ENCODE measurements at places on chromosomes 16 and 17. TPM values are rescaled to one million over a fixed set of nuclear protein-coding genes. Genes with fewer than 3 reads are reported as not detected.

DNA sequence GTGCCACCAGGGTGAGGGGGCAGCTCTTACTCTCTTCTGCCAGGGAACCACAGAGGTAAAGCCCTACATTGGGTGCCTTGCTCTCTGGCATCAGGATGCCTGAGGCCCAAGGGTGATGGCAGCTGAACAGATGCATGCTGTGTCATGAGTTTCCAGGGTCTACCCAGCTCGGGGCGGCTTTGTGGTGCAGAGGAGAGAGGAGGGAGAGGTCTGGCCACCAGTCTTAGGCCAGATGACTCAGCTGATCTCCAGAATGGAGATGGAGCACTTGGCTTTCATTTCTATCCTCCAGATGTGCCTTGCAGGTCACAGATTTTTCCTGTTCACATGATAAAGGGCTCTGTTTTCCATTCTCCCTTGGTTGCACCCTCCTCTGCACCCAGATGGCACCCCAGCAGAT is 23.6 kb upstream of the USP22 start:
- DNase-seq, result peak; percentile 58

- DNase-seq, result no peak
Measured at GRCh38 chr16:50653633-50654519, 27.2 kb downstream of the SNX20 start.

GRCh38 chr17:2386400-2387085 is 14.3 kb downstream of the MNT start:
- no peak for DNase-seq

GRCh38 chr17:80984749-80985148 is 6.9 kb upstream of the CHMP6 start:
- DNase-seq, result peak; percentile 90

- peak; percentile 99 for DNase-seq
Measured at GRCh38 chr17:76252040-76252954, 12.0 kb upstream of the RNF157 start.

GRCh38 chr17:43846963-43847371 is at the start of gene CD300LG:
CD300LG (plus strand) TSS chr17:43847176; CDS start chr17:43847217, 41 bp downstream.
- no peak for DNase-seq

DNA sequence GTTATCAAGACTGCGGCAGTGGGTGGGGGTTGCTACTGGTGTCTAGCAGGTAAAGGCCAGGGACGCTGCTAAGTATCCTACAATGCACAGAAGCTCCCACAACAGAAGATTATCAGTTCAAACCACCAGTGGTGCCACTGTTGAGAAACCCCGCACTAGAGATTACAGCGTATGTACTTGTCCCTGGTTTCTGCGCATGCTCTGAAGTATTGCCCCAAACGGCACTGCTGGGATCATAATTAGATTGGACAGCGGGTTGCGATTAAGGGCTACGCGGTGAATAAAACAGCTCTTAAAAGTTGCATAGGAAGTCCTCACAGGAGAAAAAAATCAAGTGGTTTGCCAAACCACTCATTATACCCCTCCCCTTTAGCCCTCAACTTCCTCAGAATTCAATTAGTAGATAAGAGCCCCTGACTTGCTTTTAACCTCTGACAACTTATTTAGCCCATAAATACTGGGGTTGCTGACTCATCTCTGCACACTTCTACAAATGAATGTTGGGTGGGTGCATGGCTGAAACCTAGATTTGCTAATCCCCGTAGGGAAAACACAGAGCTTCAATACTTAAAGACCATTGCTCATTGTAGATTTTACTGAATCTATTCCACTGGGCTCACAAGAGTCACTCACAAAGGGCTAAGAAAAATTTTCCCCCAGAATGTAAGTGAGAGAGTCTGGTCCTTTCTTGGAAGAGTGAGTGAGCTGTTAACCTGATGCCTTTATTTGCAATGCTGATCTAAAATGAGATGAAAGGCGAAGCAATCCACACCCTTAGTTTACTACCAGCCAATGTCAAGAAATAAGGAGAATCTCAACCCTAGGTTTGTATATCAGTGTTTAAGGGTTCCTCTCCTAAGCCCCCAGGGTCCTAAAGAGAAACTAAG is 91.8 kb downstream of the RGS9 start:
- DNase-seq, result peak; percentile 15

Gene LPO
- total RNA-seq, result not detected

DNA sequence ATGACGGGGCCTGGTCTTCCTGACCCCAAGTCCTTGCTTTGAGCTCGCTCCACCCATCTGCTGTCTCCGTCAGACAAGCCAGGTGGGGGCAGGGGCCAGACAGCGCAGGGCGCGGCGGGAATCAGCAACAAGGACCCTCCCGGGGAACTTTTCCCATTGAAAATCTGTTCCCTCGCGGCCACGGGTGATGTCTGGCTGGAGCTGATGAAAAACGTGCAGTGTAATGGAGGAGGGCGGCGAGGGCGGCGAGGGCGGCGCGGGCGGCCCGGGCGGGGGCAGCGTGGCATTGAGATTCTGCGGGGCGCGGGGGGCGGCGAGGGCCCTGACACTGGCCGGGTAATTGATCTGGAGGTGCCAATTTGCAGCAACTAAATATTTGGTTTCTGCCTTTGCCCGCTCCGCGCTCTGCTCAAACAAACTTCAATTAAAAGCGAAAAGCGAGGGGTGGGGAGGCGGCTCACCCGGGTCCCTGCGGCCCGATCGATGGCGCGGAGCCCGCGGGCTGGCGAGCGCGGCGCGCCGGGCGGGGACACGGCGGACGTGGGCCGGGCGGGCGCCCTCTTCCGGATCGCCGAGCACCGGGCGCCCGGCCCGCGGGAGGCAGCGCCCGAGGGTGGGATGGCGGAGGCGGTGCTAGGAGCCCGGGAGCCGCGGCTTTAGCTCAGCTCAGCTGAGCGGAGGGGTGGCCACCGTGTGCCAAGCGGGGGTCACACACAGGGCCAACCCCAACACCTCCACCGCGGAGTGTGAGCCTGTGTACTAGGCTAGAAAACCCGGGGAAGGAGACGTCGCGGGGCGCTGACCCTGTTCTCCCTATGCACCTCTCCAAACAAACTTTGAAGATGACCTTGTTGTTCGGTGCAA is 32.4 kb downstream of the DCAKD start:
- peak; percentile 44 for DNase-seq

GRCh38 chr17:8044819-8045810 is 6.3 kb downstream of the ALOX15B start:
- no peak for DNase-seq

DNA sequence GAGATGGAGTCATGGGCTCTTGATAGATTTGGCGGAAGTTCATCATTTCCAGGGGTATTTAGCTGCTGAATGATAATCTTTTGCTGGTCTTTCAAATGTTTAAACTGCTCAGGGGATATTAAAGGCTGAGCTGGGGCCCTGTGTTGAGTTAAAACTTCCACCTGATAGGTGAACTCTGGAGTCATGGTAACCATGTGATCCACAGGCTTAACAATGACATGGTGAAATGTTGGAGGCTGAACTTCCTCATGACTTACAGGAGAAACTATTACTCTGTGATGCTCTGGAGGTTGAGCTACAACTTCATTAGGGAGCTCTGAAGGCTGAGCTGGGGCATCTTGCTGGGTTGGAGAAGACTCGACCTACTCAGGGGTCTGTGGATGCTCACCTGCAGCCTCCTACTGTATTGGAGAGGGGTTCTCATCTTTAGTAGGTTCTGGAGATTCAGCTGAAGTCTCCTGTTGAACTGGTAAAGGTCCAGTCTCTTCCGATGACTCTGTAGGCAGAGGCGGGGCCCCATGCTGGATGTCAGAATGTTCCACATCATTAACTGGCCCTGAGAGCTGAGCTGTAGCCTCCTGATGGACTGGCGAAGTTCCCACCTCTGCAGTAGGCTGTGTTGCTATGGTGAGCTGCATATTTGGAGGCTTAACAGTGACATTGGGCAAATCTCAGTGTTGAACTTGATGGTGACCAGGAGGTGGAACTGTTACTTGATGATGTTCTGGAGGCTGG is 24.2 kb downstream of the RDM1 start:
- DNase-seq, result no peak

Gene LRRC46
- 1.4 TPM for total RNA-seq

DNA sequence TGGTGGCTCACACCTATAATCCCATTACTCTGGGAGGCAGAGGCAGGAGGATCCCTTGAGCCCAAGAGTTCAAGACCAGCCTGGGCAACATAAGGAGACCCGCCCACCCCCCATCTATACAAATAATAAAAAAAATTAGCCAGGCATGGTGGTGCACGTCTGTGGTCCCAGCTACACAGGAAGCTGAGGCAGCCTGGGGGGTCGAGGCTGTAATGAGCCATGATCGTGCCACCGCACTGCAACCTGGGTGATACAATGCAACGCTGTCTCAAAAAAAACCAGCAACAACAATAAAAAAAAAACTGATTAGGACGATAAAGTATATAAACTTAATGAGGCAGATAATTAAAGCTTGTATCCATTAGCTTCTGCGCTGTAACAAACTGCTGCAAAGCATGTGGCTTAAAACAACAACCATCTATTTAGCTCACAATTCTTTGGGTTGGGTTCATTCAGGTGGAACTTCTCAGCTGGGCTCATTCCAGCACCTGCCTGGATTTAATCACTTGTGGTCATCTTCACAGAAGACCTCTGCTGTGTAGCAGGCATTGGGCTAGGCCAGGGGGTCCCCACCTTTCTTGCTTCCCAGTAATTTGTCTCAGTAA is 45.8 kb downstream of the LCMT1 start:
- DNase-seq, result no peak

Gene TOX3
- not detected for total RNA-seq

Gene LRRC36
- total RNA-seq, result not detected

Gene EPX
- not detected for total RNA-seq

DNA sequence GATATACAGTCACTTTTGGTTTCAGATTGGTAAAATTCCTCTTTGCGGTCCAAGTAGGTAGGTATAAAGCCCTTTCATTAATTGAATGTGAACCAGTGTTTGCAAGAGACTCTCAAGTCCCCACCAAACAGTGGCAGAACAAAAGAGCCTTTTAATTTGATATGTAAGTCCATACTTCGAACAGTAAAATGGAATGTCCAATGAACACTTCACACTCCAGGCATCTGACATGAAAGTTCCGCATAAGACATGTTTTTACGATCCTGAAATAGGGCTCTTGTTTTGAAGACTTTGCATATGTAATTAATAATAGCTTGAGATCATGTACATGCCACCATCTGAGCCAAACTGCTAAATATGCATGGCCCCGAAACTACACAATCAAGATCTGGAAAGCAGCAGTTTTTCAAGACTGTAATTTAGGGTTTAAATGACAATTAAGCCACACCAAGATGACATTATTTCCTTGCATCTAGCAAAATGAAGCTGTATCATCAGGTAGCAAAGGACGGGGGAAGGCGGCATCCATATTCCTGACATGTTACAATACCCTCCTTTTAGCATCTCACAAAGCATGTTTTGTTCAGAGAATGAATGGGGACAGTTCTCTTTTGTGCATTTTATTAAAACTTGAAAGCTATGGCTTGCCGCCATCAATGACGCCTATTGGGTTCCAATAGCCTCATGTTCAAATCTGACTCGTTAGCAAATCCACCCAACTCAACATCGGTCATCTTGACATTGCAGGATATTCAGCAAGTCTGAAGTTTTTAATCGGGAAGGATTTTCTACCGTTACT is 39.4 kb downstream of the LITAF start:
- DNase-seq, result no peak

DNA sequence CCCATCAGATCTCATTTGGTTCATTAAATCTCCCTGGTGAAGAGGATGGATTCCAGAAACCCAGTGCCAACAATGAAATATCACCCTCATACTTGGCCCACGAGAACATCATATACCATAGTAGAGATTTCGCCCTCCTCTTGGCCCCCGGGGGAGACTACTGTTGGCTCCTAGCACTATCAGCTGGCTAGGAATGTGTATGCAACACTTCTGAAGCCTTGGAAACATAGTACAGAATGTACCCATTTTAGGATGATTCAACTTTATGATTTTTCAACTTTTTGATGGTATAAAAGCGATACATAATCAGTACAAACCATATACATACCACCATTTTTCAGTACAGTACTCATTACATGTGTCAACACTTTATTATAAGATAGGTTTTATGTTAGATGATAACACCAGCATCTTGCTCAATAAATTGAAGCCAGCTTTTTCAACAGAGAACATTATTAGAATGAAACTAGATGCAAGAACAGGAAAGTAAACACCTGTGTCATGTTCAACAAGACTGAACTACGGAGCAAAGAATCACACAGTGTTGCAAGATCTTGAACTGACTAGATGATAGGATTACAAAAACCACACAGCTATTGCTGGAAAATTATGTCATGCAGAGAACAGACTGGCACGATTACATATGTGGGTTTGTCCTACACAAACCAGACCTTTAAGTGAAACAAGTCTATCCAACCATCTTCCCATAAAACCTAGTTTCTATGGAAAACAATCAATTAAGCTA is 17.2 kb downstream of the RSL1D1 start:
- DNase-seq, result peak; percentile 78

Gene SMIM22
- total RNA-seq, result not detected

DNA sequence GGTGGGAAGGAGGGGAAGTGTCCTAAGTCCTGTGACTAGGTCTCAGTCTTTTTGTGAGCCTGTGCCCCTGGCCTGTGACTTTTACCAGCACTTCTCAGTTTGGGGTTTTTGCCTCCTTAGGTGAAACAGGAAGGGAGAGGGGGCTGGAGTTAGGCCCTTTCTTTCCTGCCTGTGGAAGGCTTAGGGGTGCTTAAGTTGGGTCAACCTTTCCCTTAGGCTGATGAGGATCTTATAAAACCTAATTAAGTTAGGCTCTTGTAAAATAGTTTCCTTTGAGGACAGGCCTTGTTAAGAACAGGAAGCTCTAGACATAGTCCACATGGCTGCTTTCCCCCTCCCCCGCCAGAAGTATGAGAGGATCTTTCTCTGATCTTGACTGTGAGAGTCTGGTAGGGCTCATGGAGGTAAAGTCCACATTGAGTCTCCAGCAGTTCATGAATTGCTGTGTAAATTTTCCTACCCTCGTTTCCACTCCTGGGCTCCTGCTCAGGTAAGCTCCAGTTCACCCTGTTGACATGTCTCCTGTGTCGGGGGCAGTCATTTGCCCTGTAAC is 17.0 kb upstream of the DNASE1 start:
- no peak for DNase-seq

GRCh38 chr16:55667753-55668152 is 12.0 kb downstream of the SLC6A2 start:
- DNase-seq, result no peak

Gene HOXB4
- total RNA-seq, result 5.5 TPM

DNA sequence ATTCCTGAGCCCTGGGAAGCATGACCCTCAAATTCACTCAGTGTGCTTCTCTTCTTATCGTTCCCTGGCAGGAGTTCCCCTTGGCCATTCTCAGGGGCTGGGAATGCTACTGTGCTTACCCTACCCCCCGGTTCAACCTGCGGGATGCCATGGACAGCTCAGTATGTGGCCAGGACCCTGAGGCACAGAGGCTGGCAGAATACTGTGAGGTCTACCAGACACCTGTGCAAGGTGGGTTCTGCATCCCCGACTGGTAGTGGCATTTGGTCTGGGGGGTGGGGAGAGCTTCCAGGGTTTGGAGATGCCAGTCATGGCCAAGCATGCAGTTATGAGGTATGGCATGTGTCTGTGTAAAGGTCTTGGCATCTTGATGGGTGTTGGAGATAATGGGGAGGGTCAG is 39.4 kb downstream of the WSCD1 start:
- DNase-seq, result no peak

GRCh38 chr17:65041518-65041917 is 15.0 kb downstream of the GNA13 start:
- DNase-seq, result no peak

Data from LHCN-M2 (cell line).